ENCODE measurements at places on chromosomes 13 and 19.

DNA sequence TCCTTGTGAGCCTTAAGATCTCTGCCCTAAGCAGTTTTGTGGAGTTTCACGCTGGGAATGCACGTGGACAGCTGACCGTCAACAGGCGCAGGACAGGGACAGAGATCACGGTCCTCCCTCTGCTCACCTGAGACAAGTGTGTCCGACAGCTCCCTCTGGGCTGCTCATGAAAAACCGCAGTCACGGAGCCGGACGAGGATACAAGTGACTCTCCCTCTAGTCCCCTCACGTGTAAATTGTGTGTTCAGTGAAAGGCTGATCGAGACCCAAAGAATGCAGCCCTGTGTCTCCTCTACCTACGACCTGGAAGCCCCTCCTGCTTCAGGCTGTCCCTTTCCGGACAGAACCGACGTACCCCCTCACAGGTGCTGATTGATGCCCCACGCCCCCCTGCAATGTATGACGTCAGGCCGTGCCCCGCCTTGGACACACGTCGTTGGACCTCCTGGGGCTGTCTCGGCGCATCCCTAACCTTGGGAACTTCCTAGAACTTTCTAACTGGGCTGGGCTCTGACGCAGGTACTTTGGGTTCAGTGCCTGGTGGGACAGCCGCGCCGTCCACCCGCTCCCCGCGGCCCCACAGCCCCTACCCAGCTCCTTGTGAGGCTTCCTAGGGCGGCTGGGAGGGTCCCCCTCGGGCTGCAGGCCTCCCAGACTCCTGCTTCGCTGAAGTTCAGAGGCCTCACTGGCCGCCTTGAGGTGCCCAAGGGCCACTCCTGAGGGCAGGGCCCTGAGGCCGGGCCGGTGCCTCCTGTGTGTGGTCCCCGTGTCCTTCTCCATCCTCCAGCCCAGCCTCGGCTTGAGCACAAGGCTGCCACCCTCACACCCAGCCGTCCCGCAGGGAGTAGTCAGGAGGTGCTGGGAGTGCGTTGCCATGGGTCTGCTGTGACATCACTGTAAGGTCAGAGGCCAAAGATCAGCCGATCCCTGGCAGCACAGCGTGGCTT is at the start of gene C13orf46:
Gene C13orf46, minus strand, starts transcription at position 859 of the 947 bp plus-strand sequence. Its CDS starts 79 bp downstream, at position 780.
- DNase-seq = no peak

GRCh38 chr13:88107570-88107969 is 436.4 kb downstream of the SLITRK5 start:
- no peak for DNase-seq

- DNase-seq = no peak
These were observed 457.1 kb downstream of the KLF12 start for GRCh38 chr13:73677048-73677601.

DNA sequence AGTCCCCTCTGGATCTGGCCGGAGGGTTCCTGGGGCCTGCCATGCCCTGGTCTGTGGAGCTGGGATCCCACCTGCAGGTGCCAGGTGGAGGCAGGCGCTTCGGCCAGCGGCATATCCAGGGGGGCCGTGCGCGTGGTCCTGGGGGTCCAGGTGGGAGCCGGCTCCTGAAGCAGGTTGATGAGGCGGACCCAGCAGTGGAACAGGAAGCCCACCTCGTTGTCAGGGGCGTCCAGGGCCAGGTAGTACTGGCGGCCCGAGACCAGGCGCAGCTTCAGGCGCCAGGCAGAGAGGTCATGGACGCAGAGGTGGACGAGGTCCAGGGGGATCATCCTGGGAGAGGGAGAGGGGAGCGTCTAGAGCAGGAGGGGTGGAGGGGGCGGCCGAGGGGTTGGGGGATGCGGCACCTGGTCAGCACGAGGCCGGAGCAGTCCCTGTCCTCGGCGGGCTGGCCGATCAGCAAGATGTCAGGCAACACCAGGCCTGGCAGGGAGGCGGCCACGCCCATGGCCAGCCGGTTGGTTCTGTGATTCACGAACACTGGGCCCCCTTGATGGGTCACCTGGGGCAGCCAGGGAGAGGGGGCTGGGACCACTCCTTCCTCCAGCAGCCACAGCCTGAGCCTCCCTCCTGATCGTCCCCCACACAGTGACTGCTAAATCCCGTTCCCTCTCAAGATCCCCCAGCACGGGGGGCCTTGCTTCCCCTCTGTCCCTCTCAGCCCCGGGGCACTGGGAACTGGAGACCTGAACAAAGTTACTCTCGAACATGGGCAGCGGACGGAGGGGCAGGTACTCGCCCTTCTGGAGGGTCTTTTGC is 678 bp downstream of the GARIN5B start:
- DNase-seq = no peak

GRCh38 chr19:6999933-7000332 is 21.3 kb downstream of the MBD3L2B start:
- no peak for DNase-seq

DNA sequence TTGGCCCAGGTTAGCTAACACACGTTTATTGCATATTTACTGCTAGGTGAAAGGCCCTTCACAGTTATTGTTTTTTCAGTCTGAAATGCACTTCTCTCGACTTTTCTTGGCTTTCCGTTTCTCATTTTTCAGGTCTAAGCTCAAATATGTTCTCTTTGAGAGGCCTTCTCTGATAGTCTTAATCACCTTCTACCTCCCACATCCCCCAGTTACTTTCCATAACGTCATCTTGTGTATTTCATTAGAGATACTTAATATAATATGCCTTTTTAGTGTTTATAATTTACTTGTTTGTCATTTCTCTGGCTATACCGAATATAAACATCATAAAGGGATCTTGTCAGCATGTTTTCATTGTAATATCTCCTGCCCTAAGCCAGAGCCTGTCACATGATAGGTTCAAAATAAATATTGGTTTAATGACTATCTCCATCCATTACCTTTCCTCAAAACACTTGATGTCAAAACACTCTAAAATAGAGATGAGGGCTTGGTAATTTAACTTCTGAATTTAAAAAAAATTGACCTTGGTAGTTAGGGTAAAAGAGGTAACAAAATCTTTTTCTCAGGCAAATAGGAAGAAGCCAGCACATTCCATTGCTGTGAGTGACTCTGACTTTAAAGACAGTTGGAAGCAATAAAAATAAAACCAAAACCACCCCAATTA is 168.6 kb upstream of the RFC3 start:
- no peak for DNase-seq

DNA sequence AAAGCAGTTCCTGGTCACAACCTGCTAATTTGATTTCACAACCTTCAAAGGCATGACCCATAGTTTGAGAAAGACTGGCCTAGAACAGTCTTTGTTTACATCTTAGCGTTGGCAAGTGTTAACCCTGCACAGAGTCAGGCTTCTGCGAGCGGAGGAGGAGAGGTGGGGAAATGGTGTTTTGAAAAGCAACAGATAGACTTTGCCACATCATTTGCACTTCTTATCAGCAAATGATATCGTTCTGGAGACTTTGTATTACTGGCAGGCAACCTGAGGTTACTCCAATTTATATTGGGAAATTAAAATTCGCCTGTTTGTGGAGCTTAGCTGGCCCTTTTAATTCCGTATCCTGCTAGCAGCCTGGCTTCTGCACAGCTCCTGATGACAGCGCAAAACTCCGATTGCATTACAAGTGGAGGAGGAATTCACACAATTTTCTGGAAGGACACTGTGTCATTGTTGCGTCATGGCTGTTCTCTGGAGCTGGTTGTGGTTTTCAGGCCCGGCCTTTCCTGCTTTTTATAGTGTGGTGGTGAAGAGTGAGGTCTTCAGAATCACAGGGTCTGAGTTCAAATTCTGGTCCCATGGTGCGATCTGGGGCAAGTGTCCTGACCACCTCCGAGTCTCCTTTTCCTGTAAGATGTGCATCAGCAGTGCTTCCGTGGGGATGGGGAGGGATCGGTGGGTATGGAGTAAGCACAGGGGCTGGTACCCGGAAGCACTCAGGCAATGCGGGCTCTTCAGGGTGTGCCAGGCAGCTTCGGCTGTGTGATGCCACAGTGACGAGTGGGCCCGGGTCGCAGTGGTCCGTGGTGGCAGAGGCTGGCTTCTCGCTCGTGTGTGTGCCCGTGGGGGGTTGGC is 49.1 kb upstream of the EHD2 start:
- DNase-seq = no peak
